ENCODE measurements at places on chromosomes 7 and 10.

DNA sequence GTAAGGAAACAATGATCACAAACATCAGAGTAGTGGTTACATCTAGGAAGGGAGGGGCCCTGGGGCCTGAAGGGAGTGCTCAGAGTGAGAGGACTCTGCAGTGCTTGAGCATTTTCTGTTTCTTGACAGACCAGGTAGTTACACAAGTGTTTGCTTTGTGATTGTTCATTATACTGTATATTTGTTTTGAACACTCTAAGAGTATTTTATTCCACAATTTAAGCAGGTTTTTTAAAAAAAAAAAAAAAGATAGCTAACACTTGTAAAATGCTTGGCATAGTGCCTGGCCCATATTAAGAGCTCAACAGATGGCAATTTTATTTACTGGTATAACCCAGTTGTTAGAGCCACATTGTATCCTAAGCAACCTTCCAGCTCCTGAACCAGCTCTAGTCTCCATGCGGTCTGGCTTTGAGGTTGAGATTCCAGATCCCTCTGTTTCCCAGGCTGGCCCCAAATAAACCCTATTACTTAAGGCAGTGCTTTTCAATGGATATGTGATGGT lies 20.1 kb upstream of the ATXN7L1 start:
- DNase-seq = no peak

DNA sequence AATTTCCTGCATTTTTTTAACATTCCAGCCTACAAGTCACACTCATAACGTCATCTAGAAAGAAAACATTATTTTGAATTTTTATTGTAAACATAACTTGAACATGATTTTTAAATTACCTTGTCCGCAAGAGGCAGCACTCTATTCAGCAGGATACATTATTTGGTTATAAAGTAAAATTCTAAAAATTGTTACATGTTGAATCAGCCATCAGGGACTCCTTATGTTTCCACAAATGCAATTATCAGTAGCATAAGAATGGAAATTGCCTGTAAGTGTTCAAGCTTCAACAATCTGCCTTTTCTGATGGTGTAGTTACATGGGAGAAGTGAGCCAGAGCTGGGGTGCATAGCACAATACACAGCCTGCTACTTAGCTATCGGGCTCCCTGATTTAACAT lies 97.5 kb downstream of the ZNF365 start:
- DNase-seq = no peak

DNA sequence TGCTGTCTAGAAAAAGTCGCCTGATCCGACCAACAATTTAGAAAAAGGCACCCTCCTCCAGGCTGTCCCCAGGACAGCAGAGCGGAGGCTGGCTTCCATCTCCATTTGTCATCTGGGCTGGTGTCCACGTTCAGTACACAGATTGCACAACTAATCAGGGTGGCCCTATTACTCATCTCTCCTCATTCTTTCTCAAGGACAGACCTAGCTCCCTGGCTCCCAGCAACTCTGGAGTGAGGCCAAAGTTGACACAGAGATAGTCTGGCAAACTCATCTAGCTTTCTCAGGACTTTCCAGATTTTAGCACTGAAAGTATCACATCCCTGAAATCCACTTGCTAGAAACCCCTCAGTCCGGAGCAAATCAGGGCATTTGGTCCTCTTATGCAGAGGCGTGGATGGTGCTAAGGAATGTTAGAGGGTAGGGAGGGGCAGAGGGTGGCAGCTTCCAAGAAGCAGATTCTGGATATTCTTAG lies 75.1 kb downstream of the DNAH11 start:
- no peak for DNase-seq

- no peak for DNase-seq
These were observed 49.7 kb downstream of the SDHAF3 start for GRCh38 chr7:97167176-97167575.

GRCh38 chr7:66263936-66264335 lies 58.8 kb downstream of the TPST1 start:
- no peak for DNase-seq

DNA sequence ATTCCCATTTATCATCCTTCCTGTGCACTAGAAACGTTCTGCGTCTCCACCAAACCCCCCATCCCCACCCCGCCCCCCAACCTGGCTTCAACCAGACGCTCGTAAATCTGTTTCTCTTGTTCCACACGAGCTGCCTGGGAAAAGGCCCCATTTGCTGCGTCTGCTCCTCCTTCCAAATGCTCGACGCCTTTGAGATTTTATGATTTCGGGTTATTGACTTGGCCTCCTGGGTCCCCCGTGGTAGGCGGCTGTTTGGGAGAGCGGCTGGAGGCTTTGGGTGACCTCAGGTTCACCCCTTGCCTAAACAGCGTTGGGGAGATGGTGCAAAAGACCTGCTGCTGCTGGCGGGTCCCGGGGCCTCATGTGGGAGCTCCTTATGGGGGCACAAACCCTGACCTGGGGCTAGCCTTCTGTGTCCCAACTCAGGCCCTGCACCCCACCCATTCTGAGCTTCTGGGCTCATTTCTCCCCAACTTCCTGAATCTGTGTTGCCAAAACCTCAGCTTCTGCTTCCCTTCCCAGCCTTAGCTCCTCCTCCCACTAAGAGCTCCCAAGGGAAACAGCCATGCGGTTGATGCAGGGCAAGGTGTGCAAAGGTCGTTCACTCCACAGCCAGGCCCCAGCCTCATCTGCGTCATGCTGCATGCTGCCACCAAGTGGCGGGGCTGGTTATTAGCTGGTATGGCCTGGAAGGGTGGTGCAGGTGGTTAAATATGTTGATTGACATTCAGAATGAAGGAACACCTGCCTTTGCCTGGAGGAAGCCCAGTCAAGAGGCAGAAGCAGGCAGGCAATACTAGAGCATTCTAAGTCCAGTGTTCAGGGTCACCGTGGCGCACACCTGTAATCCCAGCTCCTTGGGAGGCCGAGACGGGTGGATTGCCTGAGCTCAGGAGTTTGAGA lies 49.1 kb upstream of the ELN start:
- peak; percentile 34 for DNase-seq
